ENCODE measurements at places on chromosomes 2 and 18.

DNA sequence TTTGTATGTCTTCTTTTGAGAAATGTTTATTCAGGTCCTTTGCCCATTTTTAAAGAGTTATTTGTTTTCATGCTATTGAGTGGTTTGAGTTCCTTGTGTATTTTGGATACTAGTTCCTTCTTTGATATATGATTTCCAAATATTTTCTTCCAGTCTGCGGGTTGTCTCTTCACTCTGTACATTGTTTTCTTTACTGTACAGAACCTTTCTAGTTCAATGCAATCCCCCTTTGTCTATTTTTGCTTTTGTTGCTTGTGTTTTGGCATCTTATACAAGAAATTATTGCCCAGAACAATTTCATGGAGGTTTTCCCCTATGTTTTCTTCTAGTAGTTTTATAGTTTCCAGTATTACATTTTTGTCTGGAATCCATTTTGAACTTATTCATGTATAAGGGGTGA, 62.5 kb upstream of the ACVR1C start:
- DNase-seq = no peak

DNA sequence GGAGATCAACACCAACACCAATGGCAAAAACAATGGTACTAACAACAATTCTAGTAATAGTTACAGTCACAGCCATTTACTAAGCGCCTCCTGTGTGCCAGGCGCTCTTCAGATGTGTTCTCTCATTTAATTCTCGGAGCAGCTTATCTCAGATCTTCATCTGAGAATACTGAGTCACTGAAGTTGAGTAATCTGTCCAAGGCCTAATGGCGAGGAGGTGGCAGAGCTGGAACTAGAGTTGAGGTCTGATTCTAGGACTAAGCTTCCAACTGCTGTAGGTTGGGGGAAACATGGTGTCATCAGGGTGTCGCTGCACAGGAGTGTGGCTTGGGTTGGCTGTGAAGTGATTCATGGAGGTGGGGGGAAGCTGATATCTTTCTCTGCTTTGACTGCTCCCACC, 156.1 kb downstream of the DYSF start:
- DNase-seq = no peak

DNA sequence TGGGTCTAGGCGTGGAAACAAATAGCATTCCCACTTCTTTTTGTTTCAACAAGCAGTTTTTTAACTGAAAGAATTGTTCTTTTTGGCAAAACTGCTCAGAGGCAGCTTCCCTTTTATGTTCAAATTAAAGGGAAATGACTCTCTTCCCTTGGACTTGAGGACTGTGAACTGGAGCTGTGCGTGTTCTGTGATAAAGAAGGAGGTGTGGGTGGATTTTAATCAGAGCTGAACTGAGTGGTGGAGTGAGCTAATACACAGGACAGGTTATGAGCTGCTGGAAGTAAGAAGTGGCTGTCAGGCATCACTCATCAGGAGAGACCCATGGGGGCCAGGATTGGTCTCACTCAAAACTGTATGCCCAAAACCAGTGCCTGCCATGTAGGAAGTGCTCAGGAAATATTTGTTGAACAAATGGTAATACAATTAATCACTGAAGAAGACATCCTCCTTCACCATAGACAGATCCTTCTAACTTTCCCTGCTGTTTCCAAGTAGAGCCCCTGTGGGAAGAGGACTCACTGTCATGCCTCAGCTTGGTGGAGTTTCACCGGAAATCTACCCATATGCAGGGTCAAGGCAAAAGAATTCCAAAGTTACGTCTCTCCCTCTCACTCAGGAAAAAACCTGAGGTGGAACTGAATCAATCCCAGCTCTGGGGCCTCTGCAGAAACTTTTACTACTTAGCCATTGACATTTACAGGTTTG, 55.9 kb downstream of the FEZ2 start:
- no peak for DNase-seq

DNA sequence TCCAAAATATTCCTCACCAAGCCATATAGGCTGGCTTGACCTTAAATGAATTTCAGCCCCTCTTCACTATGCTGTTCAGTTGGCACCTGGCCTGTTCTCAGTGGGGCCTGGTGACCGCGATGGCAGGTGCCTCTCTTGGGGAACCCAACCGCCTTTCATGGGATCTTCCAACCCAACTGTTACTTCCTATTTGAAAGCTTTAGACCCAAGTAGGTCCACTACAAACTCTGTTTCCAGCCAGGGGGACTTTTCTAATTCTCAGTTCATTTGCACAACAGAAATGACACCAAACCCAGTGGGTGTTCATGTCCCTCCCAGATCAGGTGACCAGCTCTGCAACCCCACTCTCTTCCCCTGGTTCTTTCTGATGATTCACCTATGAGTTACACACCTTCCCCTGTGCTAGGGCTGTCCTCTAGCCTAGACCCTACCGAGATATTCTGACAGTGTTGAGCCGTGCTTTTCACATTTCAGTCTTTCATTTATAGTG, 35.6 kb upstream of the NDUFV2 start:
- DNase-seq = peak; percentile 74

GRCh38 chr2:59044736-59045135, 803.6 kb upstream of the FANCL start:
- DNase-seq = no peak

GRCh38 chr2:159206736-159207380, 79.6 kb downstream of the WDSUB1 start:
- no peak for DNase-seq

- no peak for DNase-seq
These were observed 427.6 kb downstream of the BCL11A start for GRCh38 chr2:60125611-60126426.

GRCh38 chr2:42893047-42893758, 100.8 kb upstream of the HAAO start:
- no peak for DNase-seq

- no peak for DNase-seq
These were observed 469.7 kb downstream of the CDH2 start for GRCh38 chr18:27707201-27707600.

DNA sequence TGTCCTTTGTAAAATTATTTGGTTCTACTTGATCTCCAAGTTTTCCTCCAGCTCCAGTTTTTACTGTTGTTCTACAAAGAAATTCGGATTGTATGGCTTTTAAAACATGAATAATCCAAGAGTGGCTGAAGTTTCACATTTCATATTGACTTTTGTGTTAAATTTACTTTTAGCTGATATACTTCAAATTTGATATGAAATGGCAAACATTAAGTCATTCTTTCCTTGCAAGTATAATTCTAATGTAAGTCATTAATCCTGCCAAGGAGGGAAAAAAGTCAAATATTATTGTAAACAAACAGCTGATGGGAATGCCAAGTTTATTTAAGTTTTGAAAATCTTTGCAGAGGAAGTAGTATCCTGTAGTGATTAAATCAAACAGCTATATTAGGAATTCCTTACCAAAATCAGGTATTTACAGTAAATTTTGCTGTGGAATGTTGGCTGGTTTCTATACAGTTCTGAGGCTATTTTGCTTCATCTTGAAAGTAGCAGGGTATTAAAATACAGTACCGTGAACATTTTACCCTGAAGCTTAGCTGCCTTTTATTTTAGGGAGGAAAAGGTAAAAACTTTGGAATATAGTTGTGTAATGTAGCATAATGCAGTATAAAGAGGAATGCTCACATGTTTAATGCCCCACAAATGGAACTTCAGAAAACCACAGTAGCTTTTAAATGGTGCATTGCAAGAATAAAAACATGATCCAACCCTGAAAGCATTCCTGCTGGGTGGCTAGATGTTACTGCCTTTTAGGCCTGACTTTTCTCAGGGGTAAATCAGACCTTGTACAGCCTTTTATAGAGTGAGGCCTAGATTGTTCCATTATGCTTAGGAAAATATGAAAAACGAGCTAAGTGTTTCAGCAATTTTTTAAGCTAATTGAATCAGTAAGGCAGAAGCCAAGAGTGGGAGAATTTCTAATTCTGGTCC, 62.7 kb upstream of the NT5C1B start:
- no peak for DNase-seq

DNA sequence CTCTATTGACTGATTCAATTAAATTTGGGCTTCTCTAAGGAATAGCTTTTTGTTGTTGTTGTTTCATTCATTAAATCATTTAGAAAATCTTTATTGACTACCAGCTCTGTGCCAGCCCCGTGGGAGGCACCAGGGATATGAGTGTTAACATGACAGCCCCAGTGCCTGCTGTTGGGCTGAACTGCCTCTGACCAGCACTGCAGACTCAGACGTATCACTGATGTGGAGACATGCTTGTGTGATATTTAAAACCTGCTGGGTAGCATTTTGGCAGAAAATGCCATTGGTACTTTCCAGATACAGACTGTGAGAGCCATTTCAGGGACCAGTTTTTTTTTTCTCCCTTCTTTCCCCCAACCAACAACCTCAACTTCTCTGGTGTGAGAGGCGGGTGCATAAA, 38.6 kb upstream of the KCNF1 start:
- DNase-seq = no peak

DNA sequence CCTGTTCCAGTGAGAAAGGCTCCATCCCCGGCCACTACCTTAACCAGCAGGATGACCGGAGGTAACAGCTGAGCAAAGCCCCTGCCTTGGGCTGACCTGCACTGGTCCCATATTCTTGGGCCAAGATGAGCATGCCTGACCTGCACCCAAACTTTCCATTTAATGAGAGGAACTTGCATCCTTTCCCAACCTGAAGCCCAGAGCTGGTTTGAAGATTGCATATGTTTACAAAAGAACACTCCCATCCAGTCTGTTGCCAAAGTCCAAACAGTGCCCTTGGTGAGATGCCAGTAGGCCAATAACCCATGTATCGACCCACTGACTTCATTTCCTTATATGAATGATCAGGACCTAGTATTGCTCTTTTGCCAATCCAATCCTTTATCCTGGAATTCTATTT, 5.5 kb upstream of the NPAS2 start:
- DNase-seq = no peak

- peak; percentile 77 for DNase-seq
These were observed at the start of gene KCNS3 for GRCh38 chr2:17878281-17879136. Gene KCNS3 (plus strand): TSS chr2:17878667. CDS start chr2:17931009, 52,342 bp downstream.

DNA sequence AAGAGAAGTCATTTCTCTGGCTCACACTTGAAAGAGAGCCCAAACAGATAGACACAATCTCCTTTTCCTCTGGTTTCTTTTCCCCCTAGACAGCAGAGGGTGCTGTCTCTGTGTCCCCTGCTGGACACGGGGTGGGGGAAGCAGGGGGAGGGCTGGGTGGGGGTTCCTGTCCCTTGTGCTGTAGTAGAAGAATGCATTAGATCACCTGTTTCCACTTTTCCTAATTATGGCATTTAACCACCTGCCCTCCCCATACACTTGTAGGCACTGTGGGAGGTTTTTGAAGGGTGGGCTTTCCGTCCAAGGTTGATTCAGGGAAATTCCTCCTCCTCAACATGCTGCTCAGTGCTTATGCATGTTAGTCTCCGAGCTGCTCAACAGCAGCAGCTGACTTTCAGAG, 206.2 kb upstream of the EPAS1 start:
- no peak for DNase-seq

GRCh38 chr2:218291318-218292047, 820 bp downstream of the TMBIM1 start:
- no peak for DNase-seq

DNA sequence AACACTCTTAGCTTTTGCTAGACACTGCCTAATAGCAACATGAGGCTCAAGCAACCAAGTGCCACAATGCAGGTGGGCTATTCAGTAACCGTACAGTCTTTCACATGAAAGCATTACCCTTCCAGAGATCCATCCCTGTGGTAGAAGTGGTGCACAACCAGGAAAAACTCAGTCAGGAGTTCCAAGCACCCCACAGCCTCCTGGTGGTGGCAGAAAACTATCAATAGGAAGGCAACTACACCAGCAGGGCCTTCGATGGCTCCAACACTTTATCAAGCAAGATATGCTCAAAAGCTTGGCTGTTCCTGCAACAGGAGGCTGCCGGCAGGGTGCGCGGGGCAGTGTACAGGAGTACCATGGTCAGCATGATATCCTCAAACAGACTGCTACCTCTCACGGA, 176.1 kb upstream of the DLGAP1 start:
- no peak for DNase-seq

- no peak for DNase-seq
These were observed 10.7 kb downstream of the CD8A start for GRCh38 chr2:86779971-86780370.

DNA sequence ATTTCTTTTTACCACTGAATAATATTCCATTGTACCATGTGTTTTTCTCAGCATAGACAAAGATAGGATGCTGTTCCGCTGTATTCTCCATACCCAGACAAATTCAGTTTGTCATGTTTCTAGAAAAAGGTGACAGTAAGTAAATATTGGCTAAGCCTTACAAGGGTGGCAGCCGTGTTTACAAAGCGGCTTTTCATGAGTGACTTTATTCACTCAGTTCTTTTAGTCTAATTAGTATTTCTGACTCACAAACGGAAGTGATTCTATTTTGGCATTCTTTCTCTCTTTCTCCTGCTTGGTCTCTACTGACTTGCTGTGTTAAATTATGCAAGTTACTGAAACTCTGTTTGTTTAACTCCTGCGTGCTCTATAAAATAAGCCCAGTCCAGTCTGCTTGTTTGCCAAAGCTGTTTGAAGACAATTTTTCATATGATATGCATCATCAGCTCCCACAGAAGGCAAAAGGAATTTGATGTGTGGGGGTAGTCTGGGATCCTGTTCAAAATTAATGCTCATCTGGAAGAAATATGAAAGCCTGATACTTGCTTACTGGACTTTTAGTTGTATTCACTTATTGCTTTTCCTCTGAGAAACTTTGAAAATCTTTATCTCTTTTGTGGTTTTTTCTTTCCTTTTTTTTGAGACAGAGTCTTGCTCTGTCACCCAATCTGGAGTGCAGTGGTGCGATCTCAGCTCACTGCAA, 2.3 kb upstream of the PLEKHH2 start:
- no peak for DNase-seq

DNA sequence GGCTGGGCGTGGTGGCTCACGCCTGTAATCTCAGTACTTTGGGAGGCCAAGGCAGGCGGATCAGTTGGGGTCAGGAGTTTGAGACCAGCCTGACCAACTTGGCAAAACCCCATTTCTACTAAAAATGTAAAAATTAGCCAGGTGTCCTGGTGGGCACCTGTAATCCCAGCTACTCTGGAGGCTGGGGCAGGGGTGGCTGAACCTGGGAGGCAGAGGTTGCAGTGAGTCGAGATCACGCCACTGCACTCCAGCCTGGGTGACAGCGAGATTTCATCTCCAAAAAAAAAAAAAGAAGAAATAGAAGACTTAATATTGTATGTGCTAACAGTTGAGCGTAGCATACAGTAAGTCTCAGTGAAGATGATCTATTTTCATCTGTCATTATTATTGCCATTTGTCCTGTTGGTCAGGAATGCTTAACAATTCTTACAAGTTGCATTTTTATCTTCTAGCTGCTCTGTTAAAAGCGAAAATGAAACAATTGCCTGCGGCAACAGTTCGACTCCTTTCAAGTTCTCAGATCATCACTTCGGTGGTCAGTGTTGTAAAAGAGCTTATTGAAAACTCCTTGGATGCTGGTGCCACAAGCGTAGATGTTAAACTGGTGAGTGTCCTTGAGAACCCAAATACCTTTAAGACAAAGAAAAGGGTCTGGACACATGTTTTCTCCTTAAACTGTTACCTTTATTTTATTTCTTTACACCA, 7.2 kb downstream of the PMS1 start:
- DNase-seq = peak; percentile 16
